AG04450 (cell line): ENCODE measurements at places on chromosomes 4 and X.

- DNase-seq, result no peak
Measured at GRCh38 chr4:164318350-164318749, 435.6 kb upstream of the SMIM31 start.

DNA sequence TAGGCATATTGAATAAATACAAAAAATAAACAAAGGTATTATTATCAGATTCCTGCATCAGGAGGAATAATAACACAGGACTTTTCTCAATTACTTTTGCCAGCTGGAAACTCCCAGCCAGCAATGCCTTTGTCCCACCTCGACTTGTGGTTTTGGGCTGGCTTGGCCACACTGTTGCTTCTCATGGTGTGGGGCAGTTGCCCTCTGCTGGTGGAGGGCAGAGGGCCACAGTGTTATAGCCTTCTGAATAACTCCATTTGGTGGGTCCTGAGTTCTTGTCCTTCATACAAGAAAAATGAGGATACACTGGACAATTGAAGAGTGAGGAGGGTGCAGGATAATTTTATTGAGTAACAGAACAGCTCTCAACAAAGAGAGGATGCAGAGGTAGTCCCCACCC is 1206.0 kb upstream of the ADGRL3 start:
- no peak for DNase-seq

DNA sequence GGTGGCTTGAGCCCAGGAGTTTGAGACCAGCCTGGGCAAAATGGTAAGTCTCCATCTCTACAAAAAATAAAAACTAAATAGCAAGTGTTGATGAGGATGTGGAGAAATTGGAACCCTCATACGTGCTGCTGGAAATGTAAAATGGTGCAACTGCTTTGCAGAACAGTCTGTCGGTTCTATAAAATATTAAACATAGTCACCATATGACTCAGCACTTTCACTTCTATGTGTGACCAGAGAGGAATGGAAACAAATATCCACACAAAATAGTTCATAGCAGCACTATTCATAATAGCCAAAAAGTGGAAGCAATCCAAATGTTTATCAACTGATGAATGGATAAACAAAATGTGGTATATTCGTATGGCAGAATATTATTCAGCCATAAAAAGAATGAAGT is 60.8 kb upstream of the FMR1 start:
- DNase-seq, result no peak

GRCh38 chr4:2406406-2406805 is 12.0 kb downstream of the ZFYVE28 start:
- no peak for DNase-seq

GRCh38 chr4:71785959-71786358 is 2.1 kb upstream of the GC start:
- no peak for DNase-seq

DNA sequence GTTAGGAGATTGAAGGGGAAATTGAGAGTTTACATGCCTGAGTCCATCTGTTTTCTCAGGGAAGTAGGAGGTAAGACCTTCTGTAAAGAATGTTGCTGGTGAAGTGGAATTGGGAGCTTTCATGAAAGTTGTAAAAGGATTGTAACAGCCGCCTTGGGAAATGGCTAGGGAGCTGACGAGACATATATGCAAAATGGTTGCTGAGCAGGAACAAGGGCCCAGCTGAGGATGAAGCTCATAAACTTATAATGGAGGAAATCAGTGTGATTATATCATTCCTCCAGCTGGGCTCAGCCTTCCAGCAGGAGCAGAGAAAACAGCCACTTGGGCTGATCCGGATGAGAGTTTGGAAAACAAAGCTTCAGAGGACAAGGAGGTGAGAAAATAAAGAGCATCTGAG is 208.7 kb downstream of the MAPK10 start:
- DNase-seq, result no peak
